ENCODE measurements at places on chromosomes 3 and 15.

DNA sequence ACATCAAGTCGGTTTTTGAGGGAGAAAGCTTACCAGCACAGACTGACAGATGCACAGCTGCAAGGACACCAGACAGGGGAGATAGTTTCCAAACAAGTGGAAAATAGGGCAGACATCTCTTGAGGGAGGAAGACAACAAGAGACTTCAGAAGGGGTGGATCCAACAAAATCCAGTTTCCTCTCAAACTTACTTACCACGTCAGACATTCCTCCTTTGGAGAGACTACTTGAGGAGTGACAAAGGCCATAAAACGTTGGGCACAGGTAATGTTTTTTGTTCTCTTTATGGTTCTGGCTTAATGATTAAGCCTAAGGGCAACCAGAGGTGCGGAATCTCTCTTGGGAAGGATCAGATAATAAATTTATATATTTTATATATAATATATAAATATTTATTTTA, 76.1 kb downstream of the CD200 start:
- no peak for DNase-seq

- no peak for DNase-seq
These were observed 77.0 kb upstream of the GBE1 start for GRCh38 chr3:81838457-81838856.

- DNase-seq = no peak
These were observed 44.6 kb upstream of the LMCD1 start for GRCh38 chr3:8457039-8457438.

GRCh38 chr15:88076328-88076727, 180.2 kb downstream of the NTRK3 start:
- DNase-seq = no peak

- DNase-seq = no peak
These were observed 78.0 kb upstream of the SLC6A6 start for GRCh38 chr3:14324224-14324944.

DNA sequence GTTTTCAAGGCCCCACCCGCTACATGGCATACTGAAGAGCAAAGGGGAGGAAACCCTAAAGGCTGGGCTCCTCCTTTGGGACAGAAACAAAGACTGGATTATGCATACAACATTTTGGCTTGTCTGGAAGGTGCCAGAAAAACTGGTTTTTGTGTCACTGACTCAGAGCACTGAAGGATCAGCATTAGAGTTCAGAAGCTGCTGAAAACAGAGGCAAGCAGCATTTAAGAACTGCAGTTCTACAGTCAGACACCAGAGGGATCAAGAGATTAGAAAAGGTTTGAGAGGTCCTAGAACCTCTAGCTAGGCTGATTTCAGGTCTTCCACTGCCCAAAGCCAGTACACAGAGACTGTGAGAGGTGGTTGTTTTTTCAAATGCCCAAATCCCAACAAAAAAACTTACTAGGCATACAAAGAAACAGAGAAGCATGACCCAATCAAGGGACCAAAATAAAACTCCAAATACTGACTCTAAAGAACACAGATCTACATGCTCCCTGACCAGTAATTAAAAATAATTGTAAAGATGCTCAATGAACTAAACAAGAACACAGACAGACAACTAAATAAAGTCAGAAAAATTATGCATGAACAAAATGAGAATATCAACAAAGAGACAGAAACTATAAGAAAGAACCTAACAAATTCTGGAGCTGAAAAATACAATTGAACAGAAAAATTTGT, 91.2 kb downstream of the SENP2 start:
- no peak for DNase-seq

- DNase-seq = peak; percentile 97
These were observed at the start of the genes BTD and HACL1 for GRCh38 chr3:15601399-15602145. Gene BTD, plus strand, starts transcription at chr3:15601745. Its CDS starts 33,695 bp downstream, at chr3:15635440. Gene HACL1, minus strand, starts transcription at chr3:15601569. Its CDS starts 106 bp downstream, at chr3:15601463.

DNA sequence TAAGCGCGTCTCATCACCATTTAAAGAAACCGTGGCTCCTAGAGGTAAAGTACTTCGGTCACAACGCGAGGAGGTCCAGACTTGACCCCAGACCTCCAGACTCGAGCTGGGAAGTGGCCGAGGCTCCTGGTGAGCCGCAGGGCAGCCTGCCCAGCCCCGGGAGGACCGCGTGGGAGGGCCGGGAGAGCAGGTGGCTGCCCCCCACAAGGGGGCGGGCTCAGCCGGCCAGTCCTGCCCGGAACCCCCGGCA, at the start of gene SLC27A2:
Gene SLC27A2 (plus strand): TSS at position 228 of the 250 bp plus-strand sequence. CDS start 232 bp downstream, outside the sequence.
- no peak for DNase-seq

DNA sequence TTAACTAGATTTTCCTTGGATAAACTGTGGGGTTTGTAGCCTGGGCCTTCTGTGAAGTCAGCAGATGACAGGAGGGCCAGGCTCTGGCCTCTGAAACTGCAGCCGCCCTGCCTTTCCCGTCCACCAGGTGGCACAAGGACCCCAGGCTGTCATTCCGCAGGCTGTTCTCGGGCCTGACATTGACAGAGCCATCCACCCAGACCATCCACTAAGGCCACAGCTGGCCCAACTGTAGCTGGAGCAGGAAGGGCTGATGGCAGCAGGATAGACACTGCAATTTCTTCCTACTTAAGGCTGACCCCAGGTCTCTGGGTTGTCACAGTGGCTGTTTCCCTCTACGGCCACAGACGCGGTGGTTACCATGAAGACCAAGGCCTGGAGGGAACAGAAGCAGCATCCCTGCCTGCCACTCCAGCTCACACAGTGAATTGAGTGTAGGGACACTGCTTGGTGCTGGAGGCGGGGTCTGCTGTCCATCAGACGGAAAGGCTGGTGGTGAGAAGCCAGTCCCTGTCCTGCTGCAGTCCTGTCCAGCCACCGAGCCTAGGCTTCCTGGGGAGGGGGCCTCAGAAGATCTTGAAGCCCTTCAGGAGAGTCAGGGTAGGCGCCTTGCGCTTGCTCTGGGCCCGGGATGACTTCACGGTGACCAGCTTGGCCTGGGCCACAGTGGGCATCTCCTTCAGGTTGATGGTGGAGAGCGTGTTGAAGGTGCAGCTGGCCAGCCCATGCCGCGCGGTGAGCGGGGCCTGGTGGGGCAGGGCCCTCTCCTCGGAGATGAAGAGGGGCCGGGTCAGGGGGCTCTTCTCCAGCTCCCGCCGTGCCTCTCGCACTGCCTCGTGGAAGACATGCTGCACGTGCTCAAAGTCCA, 9.4 kb downstream of the SLC51B start:
- peak; percentile 54 for DNase-seq

DNA sequence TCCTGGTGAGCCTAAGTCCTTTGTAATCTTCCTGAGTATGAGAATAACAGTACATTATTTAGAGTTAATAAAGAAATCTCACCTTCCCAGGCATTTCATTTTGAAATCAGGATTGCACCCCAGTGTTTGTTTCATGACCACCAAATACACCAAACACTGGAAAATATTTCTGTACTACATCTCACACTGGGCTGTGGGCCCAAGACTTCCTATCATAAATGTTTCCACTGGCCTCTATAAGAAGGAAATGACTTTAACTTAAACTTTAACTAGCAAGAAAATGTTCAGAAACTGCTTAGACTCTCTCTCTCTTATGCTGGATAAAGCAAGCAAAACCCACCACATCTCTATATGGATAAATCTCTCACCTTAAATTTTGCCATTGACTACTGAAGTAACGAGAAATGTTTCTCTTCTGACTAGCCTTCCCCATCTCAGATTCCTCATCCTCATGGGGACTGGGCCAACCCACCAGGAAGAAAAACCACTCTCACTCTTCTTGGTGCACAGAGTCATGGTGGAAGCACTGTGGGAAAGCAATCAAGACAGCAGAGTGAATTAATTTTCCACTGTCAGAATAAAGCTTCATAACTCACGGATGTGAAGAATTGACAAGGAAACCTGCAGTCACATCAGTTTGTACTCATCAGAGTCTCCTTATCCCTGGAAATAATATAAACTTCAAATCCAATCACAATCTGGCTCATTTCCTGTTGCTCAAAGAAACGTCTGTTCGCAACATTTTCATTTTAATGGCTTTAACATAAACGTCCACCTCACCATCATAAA, 859.6 kb downstream of the EPHA3 start:
- no peak for DNase-seq

DNA sequence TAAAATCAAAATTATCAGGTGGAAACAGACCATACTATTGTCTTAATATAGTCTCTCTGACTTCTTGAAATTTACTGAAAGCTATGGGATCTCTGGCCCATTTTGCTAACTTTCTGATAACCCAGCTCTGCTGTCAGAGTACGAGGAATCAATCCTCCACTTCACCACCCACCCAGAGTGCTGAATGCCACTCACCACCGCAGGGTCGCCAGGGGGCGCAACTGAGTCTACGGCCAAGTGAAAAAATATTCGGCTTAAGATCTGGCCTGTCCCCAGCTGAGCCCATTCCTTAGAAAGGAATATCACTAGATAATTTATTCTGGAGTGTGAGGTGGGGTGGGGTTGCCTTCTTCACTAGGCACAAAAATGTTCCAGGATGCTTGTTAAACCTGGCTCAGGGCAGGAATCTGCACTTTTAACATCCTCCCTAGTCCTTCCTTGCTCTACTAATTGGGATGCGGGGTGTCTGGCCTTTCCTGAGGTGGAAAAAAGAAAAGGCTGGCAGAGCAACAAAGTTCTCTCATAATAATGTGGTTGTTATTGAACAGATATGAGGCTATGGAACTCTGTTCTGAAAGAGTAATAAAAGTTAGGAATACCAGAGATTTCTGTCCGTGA, 520.6 kb downstream of the MFSD1 start:
- DNase-seq = no peak

DNA sequence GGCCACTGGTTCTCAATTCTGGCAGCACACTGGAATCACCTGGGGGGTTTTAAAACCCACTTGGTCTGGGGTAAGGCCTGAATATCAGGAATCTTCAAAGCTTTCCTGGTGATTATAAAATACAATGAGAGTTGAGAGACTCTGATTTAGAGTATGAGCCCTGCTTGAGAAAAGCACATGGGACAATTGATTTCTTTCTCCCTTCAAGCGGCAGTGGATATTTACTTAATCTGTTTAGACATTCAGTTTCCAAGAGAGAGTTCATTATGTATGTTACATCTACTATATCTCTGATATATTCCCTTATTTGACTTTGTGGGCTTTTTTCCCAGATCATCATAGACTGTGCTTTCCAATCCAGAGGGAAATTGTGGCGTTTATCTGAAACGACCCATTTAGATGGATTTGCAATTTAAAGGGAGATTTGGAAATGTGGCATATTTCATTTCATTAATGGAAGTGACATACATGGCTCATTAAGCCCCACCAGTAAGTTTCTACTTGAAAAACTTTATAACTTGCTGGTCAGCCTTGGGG, 171.2 kb upstream of the PFN2 start:
- no peak for DNase-seq

GRCh38 chr3:150147776-150148175, 177.1 kb upstream of the PFN2 start:
- DNase-seq = no peak

DNA sequence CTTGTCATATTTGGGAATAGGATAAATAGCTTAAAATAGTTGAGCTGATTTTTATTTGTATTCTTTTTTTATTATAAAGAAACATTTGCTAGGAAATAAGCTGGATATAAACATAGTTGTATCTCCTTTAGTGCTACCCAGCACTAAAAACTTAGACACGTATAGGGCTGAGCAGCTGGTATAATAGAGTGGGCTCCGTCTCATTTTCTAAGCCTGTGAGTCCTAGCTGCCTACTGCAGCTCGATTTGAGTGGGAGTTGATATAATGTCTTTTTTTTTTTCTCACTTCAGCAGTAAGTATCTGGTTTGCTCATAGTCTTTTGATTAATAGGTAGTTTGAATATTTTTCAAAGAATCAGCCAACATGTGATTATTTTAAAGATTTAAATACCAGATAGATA, 34.2 kb downstream of the TFG start:
- no peak for DNase-seq

- no peak for DNase-seq
These were observed 316.7 kb downstream of the FGF12 start for GRCh38 chr3:192410684-192410960.

DNA sequence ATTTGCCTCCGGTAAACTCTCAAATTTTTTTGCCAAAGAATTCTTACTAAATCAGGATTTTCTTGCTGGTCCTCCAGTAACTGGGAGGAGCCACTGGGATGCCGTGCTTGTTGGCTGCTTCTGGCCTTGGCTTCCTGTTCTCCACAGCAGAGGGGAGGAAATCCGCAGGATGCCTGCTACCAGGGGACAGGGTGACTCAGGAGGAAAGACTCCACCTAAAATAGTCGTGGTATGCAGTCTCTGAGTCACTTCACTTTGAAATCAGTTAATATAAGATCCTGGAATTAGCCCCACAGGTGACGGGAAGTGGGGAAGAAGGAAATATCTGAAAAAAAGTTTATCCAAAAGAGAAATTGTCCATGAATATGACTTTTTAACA, 6.5 kb upstream of the TM4SF18 start:
- no peak for DNase-seq

- no peak for DNase-seq
These were observed 126.7 kb downstream of the FOXP1 start for GRCh38 chr3:71456826-71457225.

DNA sequence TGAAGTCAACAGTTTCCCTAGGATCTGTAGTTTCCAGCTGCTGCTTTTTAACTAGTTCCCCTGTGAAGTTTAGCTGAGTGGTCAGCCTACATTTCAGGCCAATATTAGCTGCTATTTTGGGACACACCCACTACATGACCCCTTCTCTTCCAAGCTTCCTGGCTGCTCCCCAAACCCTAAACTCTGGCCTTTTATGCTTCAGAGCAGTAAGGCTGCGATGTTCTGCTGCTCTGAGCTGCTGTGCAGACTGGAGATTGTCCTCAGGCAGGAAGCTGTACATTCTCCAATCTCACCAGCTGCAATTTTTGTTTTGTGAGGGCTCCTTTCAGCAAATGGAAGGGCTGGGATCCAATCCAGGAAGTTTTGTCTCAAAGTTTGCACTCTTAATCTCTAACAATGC, 48.0 kb upstream of the WDR72 start:
- no peak for DNase-seq

DNA sequence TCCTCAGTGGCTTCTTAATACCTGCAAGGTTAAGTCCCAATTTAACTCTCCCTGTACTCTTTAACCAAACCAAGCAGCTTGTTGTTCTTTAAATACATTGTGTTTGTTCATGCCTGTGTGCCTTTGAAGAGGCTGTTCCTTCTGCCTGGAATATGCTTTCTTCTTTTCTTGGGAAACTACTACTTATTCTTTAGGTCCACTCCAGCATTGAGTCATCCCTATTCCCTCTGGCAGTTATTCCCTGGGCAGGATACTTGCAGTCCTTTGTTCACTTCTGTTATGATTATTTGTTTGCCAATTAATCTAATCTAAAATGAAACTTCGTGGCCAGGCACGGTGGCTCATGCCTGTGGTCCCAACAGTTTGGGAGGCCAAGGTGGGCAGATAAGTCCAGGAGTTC, 139.3 kb downstream of the ZNF609 start:
- DNase-seq = no peak

GRCh38 chr3:97942801-97943546, 29.3 kb downstream of the RIOX2 start:
- no peak for DNase-seq

DNA sequence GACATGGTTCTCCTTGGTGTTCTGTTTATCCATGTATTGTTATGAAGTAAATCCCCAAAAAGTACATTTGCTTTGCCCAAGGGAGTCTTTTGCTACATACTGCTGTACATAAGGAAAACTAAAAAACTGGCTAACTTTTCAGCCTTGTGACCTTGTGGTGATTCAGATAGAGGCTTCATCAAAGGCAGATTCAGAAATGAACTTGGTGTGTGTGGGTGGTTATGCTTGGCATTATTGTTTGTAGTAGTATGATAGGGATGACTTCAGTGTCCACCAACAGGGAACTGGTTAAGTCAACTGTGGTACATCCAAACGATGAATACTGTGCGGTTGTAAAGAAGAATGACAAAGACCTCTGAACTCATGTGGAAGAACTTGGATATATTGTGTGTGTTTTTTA, 75.6 kb upstream of the CHRNB4 start:
- DNase-seq = no peak
